Brain pericyte (primary cell): ENCODE measurements at places on chromosomes 7 and 10.

DNA sequence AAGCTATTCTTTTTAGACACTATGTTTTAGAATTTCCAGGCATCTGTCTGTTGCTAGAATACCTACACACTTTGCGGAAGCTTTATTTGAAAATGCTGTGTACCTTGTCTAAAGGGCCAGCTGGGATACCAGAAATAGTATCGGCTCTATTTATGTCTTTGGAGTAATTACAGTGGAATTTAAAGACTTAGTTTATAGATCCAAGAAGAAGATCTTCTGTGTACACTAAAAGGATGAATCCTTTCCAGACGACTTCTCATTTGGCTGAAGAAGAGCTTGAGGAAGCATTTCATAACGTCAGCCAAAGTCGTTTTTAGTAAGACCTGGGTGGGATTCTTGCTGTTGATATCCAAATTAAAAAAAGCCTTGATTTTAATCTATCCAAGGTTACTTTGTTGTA is 365.9 kb downstream of the INHBA start:
- DNase-seq, result no peak

DNA sequence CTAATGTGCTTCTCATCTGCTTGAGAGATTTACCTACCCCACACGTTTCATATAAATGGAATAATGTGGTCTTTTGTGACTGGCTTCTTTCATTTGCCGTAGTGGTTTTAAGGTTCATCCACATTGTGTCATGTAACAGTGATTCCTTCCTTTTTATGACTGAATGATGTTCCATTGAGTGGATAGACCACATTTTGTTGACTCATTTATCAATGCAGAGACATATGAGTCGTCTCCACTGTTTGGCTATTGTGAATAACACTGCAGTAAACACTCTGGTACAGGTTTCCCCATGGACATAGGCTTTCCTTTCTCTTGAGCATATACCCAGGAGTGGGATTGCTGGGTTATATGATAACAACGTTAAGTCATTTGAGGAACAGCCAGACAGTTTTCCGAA is 2.0 kb upstream of the AOC1 start:
- DNase-seq, result no peak

- no peak for DNase-seq
Observed at GRCh38 chr7:69703099-69703498, 104.8 kb downstream of the AUTS2 start.

DNA sequence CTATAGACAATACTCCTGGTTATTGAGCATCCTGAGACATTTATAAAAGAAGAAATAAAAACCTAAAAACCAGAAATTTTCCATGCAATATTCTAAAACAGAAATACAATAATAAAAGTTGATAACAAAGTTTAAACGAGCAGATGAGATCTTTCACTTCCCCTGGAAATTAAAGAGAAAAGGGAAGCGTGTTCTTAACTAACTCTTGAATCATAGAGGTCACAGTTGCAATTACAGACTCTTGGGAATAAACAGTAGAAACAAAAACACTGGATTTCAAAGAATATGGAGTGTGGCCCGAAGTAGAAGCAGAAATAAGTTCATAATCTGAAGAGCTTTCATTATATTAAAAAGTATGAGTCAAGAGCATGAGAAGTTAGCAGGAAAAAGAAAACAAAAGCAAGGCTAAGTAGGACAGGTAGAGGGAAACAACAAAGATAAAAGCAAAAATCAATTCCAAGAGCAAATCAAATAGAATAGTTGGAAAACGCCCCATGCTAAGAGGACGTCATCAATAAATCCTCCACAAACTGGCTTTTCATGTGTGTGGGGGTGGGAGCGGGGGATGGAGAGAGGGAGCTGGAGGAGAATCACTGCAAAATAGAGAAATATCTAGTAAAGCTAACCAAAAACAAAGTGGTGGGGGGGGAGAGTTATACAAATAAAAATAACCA is 55.2 kb upstream of the C10orf71 start:
- no peak for DNase-seq

DNA sequence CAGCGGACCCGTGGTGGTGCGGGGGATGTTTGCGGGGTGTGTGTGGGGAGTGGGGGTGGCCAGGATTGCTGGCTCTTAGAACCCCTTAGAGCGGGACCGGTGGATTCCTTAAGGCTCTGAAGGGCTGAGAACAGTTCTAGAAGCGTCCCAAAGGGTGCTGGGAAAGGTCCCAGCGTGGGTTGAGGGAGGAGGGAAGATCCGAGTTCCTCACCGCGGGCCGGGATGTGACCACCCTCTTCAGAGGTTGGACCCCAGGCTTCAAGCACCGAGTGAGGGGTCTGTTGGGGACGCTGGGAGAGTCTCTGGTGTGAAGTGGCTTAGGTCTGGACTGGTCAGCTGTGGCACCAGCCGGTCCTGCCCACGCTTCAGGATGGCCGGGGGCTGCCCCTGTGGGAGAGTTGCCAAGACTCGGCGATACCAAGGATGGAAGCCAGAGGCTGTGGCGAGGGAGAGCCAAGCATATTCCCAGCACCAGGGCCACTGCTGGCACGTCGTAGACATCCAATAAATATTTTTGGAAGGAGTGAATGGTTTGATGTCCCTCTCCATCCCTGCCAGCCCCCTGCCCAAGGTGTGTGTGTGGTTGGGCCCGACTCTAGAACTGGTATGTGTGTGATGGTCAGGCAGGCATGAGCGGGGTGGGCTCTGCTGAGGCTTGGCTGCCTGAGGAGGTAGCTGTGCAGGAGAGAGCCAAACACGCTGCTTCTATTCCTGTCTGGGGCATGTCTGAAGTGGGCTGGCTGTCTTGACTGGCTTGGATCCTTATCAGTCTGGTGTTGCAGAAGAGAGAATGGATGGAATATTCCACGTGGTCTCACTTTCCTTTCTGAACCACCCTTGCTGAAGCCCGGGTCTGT is 19.2 kb downstream of the ZNF775 start:
- DNase-seq, result no peak

GRCh38 chr7:133602291-133602690 is 349.4 kb downstream of the EXOC4 start:
- DNase-seq, result no peak
